Left ventricle myocardium inferior (tissue), 1 donor: ENCODE measurements at places on chromosomes 2 and 18.

- DNase-seq: no peak
Observed at GRCh38 chr2:157746234-157746950, 117.7 kb upstream of the ACVR1C start.

GRCh38 chr2:43323857-43324256, 97.5 kb upstream of the ZFP36L2 start:
- DNase-seq: no peak

DNA sequence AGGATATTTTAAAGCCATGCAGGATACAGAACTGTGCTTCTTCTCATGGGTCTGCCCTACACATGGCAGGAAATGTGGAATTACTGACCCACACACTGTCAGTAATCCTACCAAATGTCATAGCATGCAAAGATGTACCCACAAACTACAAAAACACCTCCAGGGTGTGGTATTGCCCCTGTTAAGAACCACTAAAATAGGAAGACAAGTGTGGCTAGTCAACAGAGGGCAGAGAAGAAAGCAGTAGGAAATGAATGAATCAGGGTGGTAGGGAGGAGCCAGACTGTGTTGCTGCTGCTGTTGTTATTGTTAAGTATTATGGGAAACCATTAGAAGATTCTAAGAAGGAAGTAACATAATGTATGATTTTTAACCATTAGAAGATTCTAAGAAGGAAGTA, 556.7 kb upstream of the ACVR2A start:
- no peak for DNase-seq

DNA sequence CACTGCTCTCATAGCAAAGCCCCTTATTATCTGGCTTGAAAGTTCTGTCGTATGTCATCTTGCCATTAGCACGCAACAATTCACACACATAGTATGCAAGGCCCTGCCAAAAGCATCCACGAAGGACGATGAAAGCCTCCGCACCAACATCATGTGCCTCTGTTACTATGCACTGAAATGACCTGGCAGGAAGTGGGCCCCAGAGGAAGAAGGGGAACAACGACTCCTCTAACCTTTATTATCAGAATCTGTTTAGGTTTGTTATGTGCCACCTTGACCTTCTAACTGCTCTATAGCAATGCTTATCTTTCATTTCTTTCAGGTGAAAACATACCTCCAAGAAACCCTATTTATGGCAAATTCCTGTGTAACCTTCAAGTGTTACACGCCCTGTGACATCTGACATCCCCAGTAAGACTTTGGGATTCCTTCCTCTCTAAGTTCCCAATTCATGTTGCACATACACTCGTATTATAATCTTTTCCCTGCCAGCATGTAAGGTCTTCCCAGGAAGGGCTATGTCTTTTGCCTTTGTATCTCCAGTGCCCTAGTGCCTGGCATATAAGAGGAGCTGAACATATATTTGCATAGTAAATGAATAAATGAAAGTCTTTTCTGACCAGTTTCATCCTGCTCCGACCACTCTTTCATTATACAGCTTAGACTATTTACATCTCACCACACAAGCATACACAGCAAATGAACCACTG, 7.0 kb upstream of the NDUFV2 start:
- DNase-seq: no peak

- no peak for DNase-seq
Observed at GRCh38 chr2:123513351-123513750, 511.7 kb upstream of the CNTNAP5 start.

- no peak for DNase-seq
Observed at GRCh38 chr2:145383961-145384360, 864.0 kb upstream of the ZEB2 start.

GRCh38 chr2:65388051-65388531, 44.3 kb downstream of the SPRED2 start:
- DNase-seq: no peak
